Posterior cingulate gyrus (tissue), 11 donors: ENCODE measurements at places on chromosomes 6 and 20.
A peak's percentile ranks its signal among the peaks of the same experiment; 100 is the strongest.

DNA sequence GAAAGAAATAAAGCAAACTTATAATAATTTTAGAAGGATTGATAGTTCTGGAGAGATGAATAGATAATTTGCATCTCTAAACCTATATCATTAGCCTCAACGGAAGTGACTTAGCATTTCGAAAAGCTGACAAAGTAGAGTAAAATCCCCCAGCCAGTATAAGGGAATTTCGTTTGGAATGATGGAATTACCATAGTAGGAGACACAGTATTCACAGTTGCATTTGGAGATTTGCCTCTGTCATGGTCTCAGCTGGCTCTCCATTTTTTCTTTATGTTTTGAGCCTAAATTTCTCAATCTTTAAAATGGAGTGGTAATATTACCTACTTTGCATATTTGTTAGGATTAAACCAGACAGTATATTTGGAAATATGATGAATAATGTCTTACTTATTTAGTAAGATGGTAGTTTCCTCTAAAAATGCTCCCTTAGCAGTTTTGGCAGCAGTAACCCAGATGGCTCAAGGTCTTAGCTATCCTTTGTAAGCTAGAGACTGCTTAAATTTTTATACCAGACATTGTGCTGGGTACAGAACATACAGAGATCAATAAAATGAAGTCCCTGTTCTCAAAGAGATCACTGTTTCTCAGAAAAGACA, 58.2 kb downstream of the SMAP1 start:
- DNase-seq, result no peak

- DNase-seq, result no peak
Observed at GRCh38 chr6:144617708-144618107, 332.6 kb downstream of the UTRN start.

DNA sequence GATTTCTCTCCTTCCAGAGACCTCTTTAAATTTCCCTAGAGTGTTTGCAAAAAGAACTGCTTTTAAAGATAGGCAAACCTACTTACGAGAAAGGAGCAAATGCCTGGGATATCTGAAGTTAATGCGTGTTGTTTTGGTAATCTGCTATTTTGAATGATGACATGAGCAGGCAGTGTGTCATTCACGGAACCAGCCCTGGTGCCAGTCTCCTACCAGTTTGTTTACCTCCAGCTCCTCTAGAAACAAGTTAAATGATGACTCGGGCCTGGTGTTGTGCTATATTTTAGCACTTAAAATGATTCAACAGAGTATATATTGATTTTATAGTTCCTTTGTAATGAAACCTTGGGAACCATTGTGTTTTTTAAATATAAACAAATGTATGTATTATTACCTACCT, 41.1 kb upstream of the MAP3K4 start:
- DNase-seq, result no peak

DNA sequence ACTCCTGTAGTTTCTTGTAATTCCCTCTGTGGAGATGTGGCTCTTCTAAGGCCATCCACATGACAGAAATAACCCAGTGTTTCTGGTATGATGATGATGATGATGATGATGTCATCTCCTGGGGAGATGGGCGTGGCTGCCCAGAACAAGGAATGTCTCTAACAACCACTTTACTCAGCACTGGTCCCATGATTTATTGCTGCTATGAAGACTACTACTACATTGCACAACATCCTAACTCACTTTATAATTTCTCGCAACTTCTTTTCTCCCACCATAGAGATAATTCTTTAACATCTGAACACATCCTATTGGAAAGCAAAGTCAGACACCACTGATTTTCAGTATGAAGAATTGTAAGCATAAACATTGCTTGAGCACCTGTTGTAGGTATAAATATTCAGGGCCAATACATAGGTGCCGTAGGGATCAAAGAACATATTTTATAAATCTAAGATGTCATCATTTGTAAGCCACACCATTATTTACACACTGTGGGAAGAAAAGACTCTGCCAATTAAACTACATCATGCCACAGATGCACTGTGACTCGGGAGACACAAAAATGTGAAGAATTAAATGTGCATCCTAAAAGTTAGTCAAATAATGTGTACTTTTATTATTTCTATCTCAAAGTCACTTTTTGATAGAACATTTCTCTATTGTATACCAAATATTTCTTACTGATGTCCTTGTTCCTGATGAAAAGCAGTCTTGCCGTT, 6.4 kb downstream of the TPMT start:
- no peak for DNase-seq

GRCh38 chr20:18795366-18795765, 18.2 kb upstream of the SCP2D1 start:
- DNase-seq, result no peak

- DNase-seq, result no peak
Observed at GRCh38 chr6:33000055-33000454, 9.3 kb downstream of the HLA-DOA start.

DNA sequence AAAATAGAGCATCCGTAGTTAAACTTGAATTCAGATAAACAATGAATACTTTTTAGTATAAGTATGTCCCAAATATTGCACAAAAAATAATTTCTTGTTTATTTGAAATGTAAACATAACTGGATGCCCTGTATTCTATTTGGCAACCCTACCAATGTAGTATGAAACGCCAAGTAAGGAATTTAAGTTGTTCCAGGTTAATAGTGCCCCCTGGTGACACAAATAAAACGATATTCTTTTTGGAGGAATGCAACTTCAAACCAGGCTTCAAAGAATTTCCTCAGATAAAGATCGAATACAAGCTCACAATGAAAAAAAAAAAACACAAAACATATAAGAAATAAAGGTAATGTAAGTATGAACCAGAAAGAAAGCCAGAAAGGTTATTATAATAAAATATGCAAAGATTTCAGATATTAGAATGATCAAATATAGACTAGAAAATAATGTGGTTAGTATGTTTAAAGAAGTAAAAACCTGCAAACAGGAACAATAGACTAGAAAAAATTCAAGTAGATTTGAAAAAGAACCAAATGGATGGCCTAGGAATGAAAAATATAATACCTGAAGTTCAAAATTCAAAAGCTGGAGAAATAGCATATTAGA, 18.4 kb upstream of the AKAP7 start:
- DNase-seq, result no peak

DNA sequence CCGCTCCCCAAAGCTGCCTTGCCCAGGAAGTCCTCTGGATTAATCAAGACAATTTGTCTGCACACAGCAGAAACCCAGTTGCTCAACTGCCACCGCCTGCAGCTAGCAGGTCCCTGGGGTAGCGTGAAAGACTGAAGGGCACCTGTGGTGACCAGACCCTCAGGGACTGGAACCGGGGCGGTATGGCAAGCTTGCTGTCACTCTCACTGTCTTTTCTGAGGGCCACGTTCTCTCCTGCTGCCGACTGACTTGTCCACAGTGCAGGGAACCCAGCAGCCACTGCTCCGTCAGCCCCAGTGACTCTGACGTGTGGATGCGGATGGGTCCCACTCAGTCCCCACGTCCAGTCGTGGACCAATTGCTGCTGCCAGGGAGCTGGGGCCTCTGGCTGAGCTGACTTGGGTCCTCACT, 72.8 kb upstream of the PMEPA1 start:
- DNase-seq, result no peak

GRCh38 chr6:35068206-35068605, 72.9 kb downstream of the TCP11 start:
- no peak for DNase-seq

DNA sequence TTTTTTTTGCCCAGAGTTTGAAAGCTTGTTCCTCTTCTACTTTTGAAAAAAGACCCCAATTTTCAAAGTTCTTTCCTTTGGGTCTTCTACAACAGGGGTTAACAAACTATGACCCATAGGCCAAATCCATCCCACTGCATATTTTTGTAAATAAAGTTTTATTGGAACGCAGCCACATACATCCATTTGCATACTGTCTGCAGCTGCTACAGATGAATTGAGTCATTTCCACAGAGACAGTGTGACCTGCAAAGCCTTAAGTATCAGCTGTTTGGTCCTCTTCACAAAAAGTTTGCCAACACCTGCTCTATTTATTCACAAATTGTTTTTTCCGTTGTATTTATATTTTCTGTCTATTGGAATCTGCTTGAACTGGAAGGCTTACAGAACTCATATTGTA, 189.2 kb downstream of the TBC1D7 start:
- DNase-seq, result no peak

DNA sequence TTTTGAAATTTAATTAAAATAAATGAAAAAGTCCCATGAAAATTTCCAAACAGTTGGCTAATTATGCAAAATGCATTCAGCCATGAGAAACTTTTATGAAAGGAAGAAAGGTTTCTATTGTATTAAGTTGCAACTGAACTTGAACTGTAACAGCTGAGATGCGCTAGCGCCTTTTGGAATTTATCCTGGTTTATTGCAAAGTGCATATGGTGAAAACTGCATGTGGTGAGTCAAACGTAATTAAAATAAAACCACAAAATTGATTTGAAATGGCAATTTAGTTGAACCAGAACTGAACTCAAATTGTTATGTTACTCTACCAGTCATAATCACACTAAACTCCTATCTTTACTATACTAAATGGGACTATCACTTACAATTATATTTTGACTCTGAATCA, 46.4 kb upstream of the COL21A1 start:
- DNase-seq, result no peak

- peak; percentile 67 for DNase-seq
Observed at GRCh38 chr6:157586476-157587126, 205.6 kb downstream of the ZDHHC14 start.

GRCh38 chr6:39416026-39416425, 93.5 kb upstream of the KCNK16 start:
- DNase-seq, result no peak

GRCh38 chr6:11213422-11214021, 18.9 kb downstream of the NEDD9 start:
- no peak for DNase-seq

DNA sequence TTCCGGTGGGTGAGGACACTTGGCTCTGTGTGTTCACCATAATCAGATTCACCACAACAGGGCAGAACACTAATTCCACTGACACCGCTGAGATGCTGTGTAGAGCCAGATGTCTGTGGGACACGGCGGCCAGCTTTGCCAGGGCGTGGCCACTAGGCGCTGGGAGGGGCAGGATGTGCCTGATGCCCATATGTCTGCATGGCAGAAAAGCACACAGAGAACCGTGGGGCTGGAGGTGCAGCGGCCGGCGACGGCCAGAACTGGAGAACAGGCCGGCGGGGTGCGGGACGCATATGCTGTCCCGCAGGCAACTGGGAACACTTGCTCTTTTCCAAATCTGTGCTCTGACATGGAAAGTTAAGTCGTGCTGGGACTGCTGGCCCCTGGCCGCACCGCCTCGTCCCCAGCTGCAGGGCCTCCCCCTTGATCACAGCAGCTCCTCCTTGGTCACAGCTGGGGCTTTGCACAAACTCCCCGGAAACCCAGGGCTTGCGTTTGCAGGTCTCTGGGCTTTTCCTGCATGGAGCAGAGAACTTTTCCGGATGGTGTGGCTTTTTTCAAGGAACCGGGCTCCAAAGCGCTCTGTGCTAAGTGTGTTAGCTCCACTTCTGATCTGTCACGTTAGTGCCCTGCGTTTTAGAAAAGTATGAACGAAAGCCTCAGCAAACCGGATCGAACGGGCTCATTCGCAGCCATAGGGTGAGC, 31.1 kb downstream of the NTSR1 start:
- DNase-seq, result peak; percentile 74

DNA sequence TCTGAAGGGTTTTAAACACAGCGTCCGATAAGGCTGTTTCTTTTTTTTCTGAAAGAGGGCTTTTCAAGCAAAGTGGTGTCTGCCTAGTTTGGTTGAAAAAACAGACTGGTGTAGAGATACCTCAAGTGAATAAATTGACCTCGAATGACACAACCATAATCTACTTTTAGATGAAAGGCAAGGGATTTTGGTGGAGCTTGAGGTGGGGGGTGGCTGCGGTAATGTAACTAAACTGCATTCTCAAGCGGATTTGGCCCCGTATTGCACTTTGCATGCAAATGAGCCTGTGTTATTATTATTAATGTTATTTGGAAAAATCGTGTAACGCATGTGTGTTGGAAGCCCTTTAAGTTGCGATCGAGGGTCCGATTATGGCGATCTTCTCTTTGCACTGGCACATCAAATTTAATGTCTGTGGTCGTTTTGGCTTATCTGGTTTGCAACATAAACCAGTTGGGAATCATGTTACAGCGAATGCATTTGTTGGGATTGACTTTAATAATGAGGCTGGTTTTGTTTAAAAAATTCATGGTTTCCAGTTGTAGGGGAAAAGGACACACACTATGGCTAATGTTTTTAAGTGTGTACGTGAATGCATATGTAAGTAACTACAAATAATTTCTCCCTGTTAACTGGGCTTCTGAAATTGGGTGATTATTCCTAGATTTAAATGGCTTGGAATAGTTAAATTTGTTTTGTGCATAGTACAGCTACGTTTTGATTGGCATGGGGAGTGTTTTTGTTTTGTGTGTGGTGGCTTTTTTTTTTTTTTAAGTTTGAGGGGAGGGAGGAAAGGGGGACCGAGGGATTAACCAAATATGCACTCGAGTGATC, 1.0 kb downstream of the JARID2 start:
- DNase-seq, result no peak

GRCh38 chr6:113809826-113810225, 47.3 kb upstream of the MARCKS start:
- DNase-seq, result no peak
